ENCODE measurements at places on chromosomes 2 and 18.

GRCh38 chr2:30235008-30235655 is 3.8 kb downstream of the LBH start:
- DNase-seq = peak; percentile 62
- H3K27me3 ChIP-seq = no peaks in the 10 kb centered on the region
- peaks cover 53% of the 10 kb centered on the region for H3K4me1 ChIP-seq
- no peaks in the 10 kb centered on the region for H3K36me3 ChIP-seq
- peak overlapping the region; percentile 68 for H3K4me3 ChIP-seq
- peak overlapping the region; percentile 92 for H3K27ac ChIP-seq

DNA sequence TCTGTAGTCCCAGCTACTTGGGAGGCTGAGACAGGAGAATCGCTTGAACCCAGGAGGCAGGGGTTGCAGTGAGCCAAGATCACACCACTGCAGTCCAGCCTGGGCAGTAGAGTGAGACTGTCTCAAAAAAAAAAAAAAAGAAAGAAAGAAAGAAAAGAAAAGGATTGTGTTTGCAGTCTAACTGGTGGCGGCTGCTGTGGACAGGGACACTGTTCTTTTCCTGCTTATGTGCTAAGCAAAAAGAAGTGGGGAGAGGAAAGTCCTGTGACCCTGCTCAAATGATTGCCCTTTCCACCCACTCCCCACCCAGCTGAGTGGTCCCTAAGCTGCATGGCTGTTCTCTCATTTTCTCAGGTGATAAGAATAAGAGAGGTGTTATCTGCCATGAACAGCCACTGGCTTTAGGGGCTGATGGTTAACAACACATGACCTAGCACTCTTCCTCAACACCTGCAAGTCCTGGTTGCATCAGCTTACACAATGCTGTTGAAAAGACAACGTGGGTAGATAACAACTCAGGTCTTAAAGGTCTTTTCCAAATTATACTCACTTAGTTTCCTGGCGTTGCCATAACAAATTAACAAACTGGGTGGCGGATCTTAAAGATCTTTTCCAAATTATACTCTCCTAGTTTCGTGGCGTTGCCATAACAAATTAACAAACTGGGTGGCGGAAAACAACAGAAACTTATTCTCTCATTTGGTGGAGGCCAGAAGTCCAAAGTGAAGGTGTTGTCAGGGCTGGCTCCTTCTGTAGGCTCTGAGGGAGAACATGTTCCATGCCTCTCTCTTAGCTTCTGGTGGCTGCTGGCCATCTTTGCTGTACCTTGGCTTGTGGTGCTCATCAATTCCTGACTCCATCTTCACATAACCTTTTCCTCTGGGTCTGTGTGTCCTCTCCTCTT is 90.3 kb upstream of the RTN4 start:
- no peaks in the 10 kb centered on the region for H3K27me3 ChIP-seq
- H3K27ac ChIP-seq = no peak overlapping the region
- H3K36me3 ChIP-seq = no peaks in the 10 kb centered on the region
- H3K4me1 ChIP-seq = peaks cover 26% of the 10 kb centered on the region

DNA sequence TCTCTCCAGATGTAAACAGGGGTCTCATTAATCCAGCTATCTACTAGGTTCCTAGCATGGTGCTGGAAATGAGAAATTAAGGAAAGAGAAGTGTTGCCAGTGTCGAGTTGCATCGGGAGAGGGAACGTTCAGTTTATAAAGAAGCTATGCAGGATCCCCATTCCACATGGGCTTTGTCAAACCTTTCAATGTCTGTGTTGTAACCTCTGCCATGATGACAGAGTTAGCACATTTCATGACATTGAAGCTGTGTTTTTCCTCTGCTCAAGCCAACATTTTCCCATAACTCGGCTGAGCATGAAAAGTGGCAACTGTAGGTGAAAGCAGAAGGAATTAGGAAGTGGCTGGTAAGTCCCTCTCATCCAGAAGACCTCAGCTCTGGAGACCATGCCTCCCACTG is 133.4 kb downstream of the WDSUB1 start:
- H3K27me3 ChIP-seq = no peaks in the 10 kb centered on the region
- peaks cover 2% of the 10 kb centered on the region for H3K36me3 ChIP-seq
- DNase-seq = no peak
- H3K27ac ChIP-seq = no peak overlapping the region
- H3K4me1 ChIP-seq = peaks cover 58% of the 10 kb centered on the region

- H3K27me3 ChIP-seq = peaks cover 6% of the 10 kb centered on the region
- H3K4me3 ChIP-seq = no peak overlapping the region
- H3K27ac ChIP-seq = no peak overlapping the region
- H3K36me3 ChIP-seq = no peaks in the 10 kb centered on the region
- DNase-seq = no peak
- H3K4me1 ChIP-seq = no peaks in the 10 kb centered on the region
Measured at GRCh38 chr2:43877782-43878464, 39.2 kb downstream of the ABCG8 start.

GRCh38 chr2:5026571-5027234 is 665.5 kb upstream of the SOX11 start:
- H3K4me3 ChIP-seq = no peak overlapping the region
- H3K36me3 ChIP-seq = no peaks in the 10 kb centered on the region
- no peak for DNase-seq
- no peaks in the 10 kb centered on the region for H3K4me1 ChIP-seq
- H3K27me3 ChIP-seq = no peaks in the 10 kb centered on the region

DNA sequence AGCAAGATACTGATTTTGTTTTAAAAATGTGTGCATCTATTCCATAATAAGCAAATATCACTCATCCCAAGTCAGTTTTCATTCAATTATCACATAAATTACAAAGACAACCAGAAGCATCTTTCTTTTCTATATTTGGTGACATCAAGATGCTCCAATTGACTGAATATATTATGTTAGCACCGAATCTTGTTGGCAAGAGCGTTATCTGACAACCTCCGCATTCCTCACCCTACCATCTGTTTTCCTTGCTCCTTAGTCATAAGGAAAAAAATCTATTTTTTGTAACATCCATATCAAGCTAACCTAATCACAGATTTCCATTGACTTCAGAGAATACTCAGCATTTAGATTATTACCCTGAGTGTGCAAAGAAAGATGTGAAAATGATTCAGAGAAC is 212.2 kb upstream of the KYNU start:
- no peak overlapping the region for H3K27ac ChIP-seq
- no peaks in the 10 kb centered on the region for H3K27me3 ChIP-seq
- H3K36me3 ChIP-seq = no peaks in the 10 kb centered on the region
- H3K4me1 ChIP-seq = no peaks in the 10 kb centered on the region
- H3K4me3 ChIP-seq = no peak overlapping the region

DNA sequence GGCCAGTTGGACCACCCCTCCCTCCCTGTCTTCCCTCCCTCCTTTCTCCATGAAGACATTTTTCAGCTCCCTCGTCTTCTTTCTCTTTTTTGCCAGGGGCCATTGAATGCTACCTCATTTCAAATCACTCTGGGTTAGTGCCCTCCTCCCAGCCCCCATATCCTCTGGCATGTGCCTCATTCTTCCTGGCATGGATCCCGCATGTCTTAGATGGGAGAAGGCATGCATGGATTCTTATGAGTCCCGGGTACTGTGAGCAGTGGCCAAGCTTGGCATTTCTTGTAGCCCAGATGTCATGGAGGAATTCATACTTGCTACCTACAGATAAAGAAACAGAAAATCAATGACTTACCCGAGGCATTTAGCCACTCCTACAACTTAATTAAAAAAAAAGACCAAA is 9.0 kb upstream of the HAAO start:
- no peak for DNase-seq
- H3K27me3 ChIP-seq = no peaks in the 10 kb centered on the region
- H3K4me3 ChIP-seq = no peak overlapping the region
- H3K27ac ChIP-seq = peak overlapping the region; percentile 37
- no peaks in the 10 kb centered on the region for H3K36me3 ChIP-seq
